ENCODE measurements at places on chromosomes 2 and 18.

DNA sequence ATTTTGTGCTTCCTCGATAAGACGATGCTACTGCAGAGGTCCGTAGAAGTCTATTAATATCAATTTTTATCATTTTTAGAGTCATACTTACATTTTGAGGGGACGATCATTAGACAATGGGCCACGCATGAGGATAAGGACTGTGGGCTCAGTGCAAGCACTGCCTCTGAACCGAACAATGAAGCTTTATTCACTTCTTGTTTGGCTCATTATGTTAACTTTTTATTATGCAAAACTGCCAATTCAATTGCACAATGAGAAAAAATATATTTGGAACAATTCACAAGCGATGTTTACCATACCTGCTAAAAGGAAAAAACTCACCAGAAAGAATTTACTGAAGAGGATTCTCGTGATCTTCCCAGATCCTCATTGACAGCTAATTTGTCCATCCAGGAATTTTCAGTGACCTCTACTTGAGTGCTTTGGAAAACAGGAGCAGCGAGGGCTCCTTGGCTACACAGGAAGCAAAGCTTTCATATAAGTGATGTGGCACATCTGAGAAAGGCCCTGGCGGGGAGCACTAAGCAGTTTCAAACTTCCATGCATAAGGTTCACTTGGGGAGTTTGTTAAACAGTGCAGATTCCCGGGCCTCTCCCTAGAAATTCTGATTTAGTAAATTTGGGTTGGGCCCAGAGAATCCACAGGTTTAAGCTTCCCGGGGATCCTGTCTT, 13.3 kb upstream of the CAPN13 start:
- DNase-seq, result no peak

DNA sequence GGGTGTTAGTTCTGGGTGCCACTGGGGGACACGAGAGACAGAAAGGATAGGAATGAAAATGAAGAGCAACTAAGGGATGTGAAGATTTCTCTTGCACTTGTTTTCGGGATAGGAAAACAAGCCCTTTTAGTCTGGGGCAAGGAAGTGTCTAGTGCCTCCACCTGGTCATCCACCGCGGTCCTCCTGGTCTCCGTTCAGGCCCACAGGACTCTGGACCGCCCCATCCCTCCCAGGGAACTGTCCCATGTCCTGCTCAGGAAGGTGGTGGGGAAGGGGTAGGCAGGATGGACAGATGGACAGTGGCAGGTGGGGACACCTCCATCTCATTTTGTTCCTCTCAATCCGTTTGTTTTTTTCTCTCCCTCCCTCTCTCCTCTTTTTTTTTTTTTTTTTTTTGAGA, 45.9 kb downstream of the AGAP1 start:
- DNase-seq, result no peak

DNA sequence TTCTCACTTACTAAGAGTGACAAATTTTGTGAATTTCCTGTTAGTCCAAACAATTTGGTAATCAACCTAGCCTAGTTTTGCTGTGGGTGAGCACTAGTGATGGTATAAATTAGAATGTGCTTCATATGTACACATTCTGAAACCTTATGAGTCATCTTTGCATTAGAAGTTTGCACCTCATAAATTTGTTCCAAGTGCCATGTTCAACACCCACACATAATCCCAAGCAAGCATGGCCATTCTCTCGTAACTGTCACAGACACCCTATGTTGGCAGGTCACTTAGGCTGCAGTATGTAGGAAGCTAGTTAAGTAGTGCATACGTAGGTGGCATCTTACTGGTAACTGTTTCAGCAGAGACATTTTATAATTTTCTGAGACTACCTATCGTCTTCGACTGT, 46.9 kb downstream of the NAB1 start:
- DNase-seq, result peak; percentile 28

- DNase-seq, result no peak
Observed at GRCh38 chr18:62412231-62412979, 87.3 kb downstream of the TNFRSF11A start.

DNA sequence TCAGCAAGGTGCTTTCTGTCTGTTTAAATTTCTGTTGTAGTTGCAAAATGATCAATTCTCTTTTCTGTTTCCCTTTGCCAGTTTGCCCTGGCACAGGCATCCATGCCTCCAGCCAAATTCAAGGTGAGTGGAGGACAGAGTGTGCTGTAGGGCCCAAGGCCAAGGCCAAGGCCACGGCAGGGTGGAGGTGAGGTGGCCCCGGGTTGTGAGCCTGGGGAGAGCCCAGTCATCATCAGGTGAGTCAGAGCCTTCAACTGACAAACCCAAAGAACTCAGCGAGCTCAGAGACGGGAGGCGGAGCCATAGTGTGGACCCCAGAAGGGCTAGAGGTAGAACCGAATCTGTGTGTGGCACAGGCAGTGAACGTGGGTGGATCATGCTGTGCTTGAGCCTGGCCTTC, 55.7 kb downstream of the BCL2L11 start:
- no peak for DNase-seq

DNA sequence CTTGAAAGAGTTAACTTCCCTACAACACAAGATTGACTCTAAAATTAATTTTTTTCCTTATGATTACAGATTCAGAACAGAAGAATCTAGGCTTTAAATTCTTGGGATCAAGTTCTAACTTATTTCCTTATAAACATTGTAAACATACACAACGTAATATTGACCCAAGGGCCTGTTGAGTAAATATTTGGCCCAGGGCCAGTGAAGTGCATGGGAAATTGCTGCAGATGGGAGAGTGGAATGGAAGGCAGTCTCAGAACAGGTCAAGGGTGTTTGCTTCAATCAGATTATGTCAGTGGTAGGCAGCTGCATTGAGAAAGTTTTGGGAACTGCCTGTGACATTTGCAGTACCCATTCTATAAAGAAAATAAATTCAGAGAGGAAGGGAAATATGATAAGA, 137.6 kb downstream of the MYO1B start:
- DNase-seq, result no peak

- DNase-seq, result no peak
Observed at GRCh38 chr2:71235930-71236587, 9.2 kb upstream of the PAIP2B start.

GRCh38 chr2:233828546-233829192, 25.7 kb downstream of the HJURP start:
- DNase-seq, result no peak

DNA sequence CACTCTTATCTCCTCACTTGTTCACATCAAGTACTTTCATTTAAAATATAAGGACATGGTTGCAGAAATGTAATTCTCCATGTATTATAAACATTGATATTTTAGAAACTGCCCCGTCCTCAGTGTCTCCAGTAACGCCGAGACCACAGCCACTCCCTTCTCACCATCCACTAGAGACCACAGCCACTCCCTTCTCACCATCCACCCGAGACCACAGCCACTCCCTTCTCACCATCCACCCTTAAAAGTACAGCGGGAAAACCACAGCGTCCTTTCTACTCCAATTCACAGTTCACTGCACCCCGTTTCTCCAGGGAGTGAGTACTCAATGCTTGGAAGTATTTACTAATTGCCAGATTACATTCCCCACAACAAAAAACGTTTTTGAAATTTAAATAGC, 1452.2 kb upstream of the ACVR2A start:
- DNase-seq, result no peak

- DNase-seq, result no peak
Observed at GRCh38 chr2:10954416-10954815, 42.7 kb downstream of the KCNF1 start.

DNA sequence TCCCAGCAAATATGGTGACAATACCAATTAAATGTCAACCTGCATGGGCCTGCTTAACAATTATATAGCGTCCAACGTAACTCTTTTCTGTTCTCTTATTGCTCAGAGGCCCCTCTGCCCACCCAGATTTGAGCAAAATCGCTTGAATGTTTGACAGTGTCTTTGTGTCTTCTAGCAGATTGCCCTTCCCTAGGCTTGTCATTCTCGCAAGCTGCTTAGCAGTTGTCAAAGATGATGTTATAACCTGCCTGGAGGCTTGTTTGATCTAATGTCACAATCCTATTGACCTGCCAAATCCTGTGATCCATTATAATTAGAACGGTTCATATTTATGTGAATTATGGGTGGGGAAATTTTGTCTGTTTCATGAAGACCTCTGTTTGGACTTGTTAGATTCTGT, 108.8 kb downstream of the FARSB start:
- no peak for DNase-seq

DNA sequence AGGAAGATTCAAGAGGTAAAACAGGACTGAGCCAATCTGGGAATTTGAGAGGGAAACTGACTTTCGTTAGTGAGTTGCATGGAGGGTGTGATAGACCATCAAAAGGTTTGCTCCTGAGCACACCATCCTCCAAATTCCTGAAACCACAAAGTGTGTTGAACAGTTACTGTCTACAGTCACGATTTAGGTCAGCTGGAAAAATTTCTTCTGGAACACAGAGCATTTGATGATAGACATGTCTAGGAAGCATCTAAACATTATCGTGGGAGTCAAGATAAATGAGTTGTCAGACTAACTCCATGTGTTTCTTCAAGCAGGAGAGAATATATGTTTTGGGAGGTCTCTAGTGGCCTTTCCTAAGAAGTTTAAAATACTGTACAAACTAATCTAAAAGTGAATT, 449.4 kb upstream of the SLC14A2 start:
- no peak for DNase-seq

- no peak for DNase-seq
Observed at GRCh38 chr2:172845028-172845630, 109.5 kb downstream of the RAPGEF4 start.

DNA sequence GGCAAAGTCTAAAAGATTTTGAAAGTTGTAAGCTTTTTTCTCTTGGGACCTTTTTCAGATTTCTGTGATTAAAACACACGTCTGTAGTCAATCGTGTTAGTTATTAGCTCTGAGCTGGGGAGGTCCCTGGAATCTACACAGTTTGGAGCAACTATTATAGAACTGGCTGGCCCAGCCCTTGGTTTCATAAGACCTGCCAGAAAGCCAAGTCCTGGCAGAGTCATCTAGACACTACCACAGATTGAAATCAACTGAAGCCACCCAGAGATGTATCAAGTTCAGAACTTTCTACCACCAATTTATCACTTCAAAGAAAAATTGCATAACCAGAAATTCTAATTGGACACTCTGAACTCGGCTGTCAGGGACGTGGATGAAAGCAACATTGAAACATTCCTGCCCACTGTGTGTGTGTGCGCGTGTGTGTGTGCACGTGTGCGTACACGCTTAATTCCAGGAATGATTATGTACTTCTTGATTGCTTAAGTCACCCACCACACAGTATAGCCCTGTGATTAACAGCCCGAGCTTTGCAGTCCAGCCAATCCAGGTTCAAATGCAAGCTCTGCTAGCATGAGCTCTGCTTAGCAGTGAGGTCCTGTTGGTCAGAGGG, 126.3 kb downstream of the TPGS2 start:
- no peak for DNase-seq

Measured in RKO (cell line).